ENCODE measurements at places on chromosomes 5 and 9.
A peak's percentile ranks its signal among the peaks of the same experiment; 100 is the strongest.

GRCh38 chr5:33343676-33344327 lies 97.0 kb upstream of the TARS1 start:
- DNase-seq, result no peak
- peaks cover 2% of the 10 kb centered on the region for H3K4me1 ChIP-seq
- no peak overlapping the region for H3K4me3 ChIP-seq
- H3K36me3 ChIP-seq, result no peaks in the 10 kb centered on the region
- no peaks in the 10 kb centered on the region for H3K27me3 ChIP-seq

DNA sequence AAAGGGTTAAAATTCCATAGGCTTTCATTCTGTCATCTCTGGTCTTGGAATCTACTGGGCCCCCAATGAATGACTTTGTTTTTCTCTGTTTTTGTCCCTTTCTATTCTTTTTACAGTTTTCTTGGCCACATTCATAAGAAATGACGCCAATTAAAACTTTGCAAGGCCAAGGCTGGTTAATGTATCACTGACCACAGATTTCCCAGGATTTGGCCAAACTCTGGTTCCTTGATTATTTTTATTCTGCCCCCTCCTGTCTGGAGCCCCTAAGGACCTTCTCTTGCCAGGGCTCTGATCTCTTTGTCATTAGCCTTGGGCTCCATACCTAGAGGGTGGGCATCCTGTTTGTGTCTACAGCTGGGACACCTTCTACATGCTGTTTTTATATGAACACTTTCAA lies 388.9 kb upstream of the PAPPA start:
- no peaks in the 10 kb centered on the region for H3K4me1 ChIP-seq
- H3K36me3 ChIP-seq, result no peaks in the 10 kb centered on the region
- H3K27ac ChIP-seq, result no peak overlapping the region
- no peak overlapping the region for H3K4me3 ChIP-seq
- DNase-seq, result no peak

- H3K27me3 ChIP-seq, result peaks cover 69% of the 10 kb centered on the region
- H3K27ac ChIP-seq, result no peak overlapping the region
- no peak for DNase-seq
Observed at GRCh38 chr9:99826579-99826978, 4.9 kb downstream of the NR4A3 start.

GRCh38 chr9:22446589-22446949 lies at the start of gene DMRTA1:
Gene DMRTA1, plus strand, starts transcription at chr9:22446824. Its CDS starts 242 bp downstream, at chr9:22447066.
- H3K27ac ChIP-seq, result no peak within 1 kb of the TSS
- H3K27me3 ChIP-seq, result no peaks in the 10 kb centered on the region
- no peaks in the 10 kb centered on the region for H3K4me1 ChIP-seq
- DNase-seq, result no peak
- H3K36me3 ChIP-seq, result no peaks in the 10 kb centered on the region
- peak within 1 kb of the TSS; percentile 76 for H3K4me3 ChIP-seq

DNA sequence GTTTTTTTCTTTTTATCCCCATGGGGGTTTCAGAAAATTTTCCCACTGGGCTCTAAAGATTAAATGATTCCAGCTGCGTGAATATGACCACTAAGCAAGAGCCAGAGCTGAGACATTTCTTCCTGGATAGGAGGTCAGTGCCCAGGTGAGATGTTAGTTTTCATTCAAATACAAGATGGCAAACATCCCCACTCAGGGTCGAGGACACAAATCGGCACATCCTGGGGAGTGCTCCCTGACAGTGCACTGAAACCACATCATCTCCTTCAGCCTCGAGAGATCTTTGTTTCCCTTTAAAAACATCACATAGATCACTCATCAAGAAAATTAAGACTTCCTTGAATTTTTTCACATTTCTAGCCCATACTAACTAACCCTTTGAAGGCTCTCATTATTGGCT lies 273.2 kb upstream of the PANK3 start:
- no peaks in the 10 kb centered on the region for H3K36me3 ChIP-seq
- no peak for DNase-seq
- no peak overlapping the region for H3K27ac ChIP-seq
- no peak overlapping the region for H3K4me3 ChIP-seq
- H3K27me3 ChIP-seq, result no peaks in the 10 kb centered on the region

- H3K27me3 ChIP-seq, result no peaks in the 10 kb centered on the region
- H3K27ac ChIP-seq, result no peak overlapping the region
- no peaks in the 10 kb centered on the region for H3K36me3 ChIP-seq
- DNase-seq, result no peak
Observed at GRCh38 chr9:77133011-77133410, 44.3 kb upstream of the VPS13A start.

DNA sequence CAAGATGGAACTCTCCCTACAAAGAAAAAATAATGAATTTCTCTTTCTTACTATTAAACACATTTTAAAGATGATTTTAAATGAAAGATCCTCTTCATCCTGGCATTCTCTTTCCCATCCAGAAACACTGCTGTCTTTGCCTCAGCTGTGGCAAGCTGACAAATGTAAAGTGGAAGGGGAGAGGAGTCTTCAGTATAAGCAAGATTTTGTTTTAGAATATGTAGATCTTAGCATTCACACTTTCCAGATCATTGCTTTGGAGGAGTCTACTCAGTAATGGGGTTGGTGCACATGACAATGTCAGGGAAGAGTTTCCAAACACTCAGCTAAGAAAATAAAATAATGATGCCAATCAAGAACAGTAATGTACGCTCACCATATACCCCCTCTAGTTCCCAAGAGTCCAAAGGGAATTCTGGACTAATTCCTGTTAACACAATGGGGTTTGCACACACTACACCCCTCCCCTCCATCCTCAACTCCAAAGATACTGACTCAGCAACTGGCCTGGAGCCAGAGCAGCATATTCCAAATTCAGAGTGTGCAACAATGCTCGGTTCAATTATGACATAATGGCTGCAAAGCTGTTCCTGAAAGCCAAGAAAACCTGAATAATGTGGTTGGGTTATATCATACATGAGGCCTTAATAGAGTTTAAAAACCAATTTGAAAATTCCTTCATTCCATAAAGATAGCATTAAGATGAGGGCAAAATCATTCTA lies 4.6 kb downstream of the C5orf63 start:
- peaks cover 2% of the 10 kb centered on the region for H3K4me1 ChIP-seq
- H3K27me3 ChIP-seq, result no peaks in the 10 kb centered on the region
- H3K27ac ChIP-seq, result no peak overlapping the region
- H3K4me3 ChIP-seq, result no peak overlapping the region
- no peaks in the 10 kb centered on the region for H3K36me3 ChIP-seq

DNA sequence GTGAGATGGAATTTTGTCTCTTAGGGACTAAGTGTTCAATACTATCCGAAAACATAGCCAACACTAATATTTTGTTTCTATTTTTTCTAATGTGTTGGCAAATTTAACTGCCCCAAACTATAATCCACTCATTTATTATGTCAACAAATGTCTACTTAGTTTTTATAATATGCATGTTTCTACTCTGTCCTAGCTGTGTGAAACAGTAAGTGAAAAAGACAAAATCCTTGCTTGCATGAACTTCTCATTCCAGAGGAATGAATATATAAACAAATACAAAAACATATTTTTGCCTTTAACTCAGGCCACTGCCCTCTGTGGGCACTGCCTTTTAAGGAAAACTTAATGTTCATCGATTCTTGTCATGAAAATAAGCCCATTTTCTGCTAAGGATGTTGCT lies 1275.4 kb upstream of the CDH18 start:
- H3K4me1 ChIP-seq, result no peaks in the 10 kb centered on the region

GRCh38 chr9:136729926-136730325 lies 12.8 kb downstream of the LCN10 start:
- peaks cover 13% of the 10 kb centered on the region for H3K36me3 ChIP-seq
- no peak for DNase-seq
- H3K27ac ChIP-seq, result no peak overlapping the region
- no peak overlapping the region for H3K4me3 ChIP-seq

DNA sequence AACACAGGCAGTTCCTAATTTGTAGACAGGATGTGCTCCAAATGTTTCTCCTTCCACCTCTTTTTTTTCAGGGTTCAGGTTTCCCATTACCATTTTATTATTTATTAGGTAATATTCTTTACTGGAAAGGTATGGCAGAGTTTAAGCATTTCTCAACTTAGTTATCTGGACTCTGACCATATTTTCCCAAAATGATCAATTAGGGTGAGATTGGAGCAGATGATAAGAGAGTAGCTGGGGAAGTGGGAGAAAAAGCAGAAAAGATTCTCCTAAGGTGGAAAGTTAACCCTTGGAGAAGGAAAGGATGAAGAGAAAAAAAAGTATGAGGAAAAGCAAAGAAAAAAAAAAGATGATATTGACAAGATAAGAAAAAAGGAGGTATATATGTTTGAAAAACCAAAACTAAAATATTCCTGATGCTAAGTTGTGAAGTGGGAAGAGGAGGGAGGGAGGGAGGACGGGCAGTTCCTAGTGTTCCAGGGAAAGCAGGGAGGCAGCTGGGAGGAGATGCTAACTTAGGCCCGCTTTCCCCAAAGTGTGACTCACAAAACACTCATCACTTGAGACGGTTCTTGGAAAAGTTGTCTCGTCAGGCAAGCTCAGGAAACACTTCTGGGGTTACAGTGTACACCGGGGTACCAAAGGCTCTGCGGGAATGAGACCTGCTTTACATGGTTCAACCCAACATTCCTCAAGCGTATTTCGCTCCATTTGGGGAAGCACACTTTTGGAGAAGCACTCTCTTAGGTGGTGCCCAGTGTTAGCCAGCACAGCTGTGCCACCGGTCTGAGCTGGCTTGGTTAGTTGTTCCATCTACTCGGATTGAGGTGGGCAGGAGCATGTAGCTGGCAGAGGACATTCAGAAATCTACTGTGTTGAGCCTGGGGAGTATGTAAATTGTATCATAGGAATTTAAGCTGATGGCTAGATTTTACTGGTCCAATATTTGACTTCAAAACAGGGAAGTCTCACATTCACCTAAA lies 35.1 kb downstream of the B4GALT1 start:
- H3K36me3 ChIP-seq, result no peaks in the 10 kb centered on the region
- H3K4me1 ChIP-seq, result no peaks in the 10 kb centered on the region
- no peak for DNase-seq

DNA sequence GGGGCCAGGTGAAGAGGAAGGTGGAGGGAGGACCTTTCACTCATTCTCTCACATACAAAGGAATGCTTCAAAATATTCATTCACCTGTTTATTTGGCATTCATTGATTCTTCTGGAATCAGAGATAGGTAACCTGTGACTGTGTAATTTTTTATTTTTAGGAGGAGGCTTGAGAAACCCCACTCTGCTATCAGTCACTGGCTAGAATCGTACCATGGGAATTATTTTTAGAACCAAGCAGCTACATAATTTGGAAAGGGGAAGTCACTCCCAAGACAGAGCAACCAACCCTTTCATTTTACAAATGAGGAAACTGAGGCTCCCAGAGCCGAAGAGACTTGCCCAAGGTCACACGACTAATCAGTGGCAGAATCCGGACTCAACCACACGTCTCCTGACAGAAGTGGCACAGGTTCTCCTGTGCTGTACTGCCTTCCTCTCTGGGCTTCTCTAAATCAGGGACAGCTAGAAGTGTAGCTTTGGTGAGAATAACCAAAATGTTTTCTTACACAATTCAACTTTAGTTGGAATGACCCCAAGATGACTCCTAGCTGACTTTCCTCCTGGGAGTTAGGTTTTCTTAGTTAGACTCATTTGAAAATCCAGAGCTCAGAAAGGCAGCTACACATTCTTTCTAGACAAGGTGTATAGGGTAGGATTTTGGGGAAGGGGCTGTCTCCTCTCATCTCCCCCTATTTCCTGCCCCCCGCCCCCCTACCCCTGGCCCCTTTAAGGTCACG lies 264.3 kb upstream of the PANK3 start:
- no peaks in the 10 kb centered on the region for H3K27me3 ChIP-seq
- no peaks in the 10 kb centered on the region for H3K36me3 ChIP-seq
- H3K4me1 ChIP-seq, result no peaks in the 10 kb centered on the region
- no peak overlapping the region for H3K27ac ChIP-seq

Data from iPS DF 6.9 (cell line).